Cardiac septum (tissue), 1 donor: ENCODE measurements at places on chromosomes 11 and 22. TPM values are rescaled to one million over a fixed set of nuclear protein-coding genes. Genes with fewer than 3 reads are reported as not detected.

Gene OR52H1
- not detected for total RNA-seq

Gene CARNS1
- total RNA-seq: 22.2 TPM

Gene TPBGL
- 0.08 TPM for total RNA-seq

Gene HBG2
- 0.94 TPM for total RNA-seq

Gene DTX4
- total RNA-seq: 1.5 TPM

Gene OR52A1
- not detected for total RNA-seq

Gene MRPL49
- 28.5 TPM for total RNA-seq

Gene TRMU
- 34.7 TPM for total RNA-seq

Gene APLNR
- 16.6 TPM for total RNA-seq

Gene OR5M3
- total RNA-seq: not detected

Gene OR6A2
- not detected for total RNA-seq

Gene ADAMTS15
- 8.5 TPM for total RNA-seq

Gene JAML
- total RNA-seq: 5.4 TPM

Gene TRIM22
- 16.1 TPM for total RNA-seq

Gene GRM5
- 0.13 TPM for total RNA-seq

Gene CCDC81
- total RNA-seq: 0.59 TPM

Gene SESN3
- total RNA-seq: 10.6 TPM

Gene APOBEC3C
- total RNA-seq: 22.1 TPM

Gene MS4A6E
- total RNA-seq: not detected

Gene CARS1
- total RNA-seq: 17.1 TPM

Gene RFPL3
- not detected for total RNA-seq

Gene NUCB2
- total RNA-seq: 91.6 TPM

Gene NXPE1
- 0.11 TPM for total RNA-seq

Gene PARVB
- 98.1 TPM for total RNA-seq

Gene C22orf15
- total RNA-seq: not detected

Gene CHRDL2
- 4.9 TPM for total RNA-seq

Gene CCDC116
- total RNA-seq: 0.43 TPM

Gene NCR3LG1
- total RNA-seq: 2.0 TPM

Gene VWCE
- total RNA-seq: 0.59 TPM

Gene GPR83
- not detected for total RNA-seq

Gene CASP12
- 0.35 TPM for total RNA-seq

Gene VSIG2
- 1.2 TPM for total RNA-seq

Gene ISX
- total RNA-seq: not detected

Gene SOX6
- total RNA-seq: 34.6 TPM

Gene RAB39A
- 0.54 TPM for total RNA-seq

Gene BTG4
- total RNA-seq: not detected

Gene CELF1
- total RNA-seq: 102 TPM

Gene HOATZ
- not detected for total RNA-seq

Gene KCNJ4
- total RNA-seq: 67.8 TPM

Gene PNPLA3
- 0.32 TPM for total RNA-seq

Gene GAB4
- total RNA-seq: not detected

Gene OR8A1
- total RNA-seq: not detected

Gene LIF
- total RNA-seq: 0.78 TPM

Gene SERPING1
- total RNA-seq: 90.0 TPM

Gene PKNOX2
- total RNA-seq: 7.1 TPM

Gene MYBPC3
- total RNA-seq: 1,860 TPM

Gene ACRV1
- total RNA-seq: not detected

Gene SMTNL1
- total RNA-seq: not detected
